Stimulated activated CD4-positive, alpha-beta T cell treated with anti-CD3 and anti-CD28 coated beads, Interleukin-2, amount 100 ng/mL, for 24 hours (primary cell): ENCODE measurements at places on chromosomes 7 and 10.

- no peak for DNase-seq
Measured at GRCh38 chr7:40475681-40475982, 340.8 kb downstream of the SUGCT start.

DNA sequence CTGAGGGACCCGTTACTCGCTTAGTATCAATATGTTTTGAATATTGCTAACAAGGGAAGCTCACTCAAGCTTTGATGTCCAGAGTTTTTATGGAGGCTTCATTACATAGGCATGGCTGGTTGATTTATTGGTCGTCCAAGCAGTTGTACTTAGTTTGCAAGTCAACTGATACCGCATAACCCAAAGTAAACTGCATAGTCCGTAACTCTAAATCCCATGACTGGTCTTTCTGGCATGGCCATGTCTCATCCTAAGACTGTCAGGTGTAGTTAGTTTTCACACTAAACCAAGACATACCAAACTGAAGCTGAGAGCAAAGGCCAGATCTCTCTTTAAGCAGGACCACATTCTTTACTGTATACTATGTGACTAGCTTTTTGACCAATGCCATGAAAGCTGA lies 397.9 kb downstream of the TFEC start:
- no peak for DNase-seq

- DNase-seq: no peak
Measured at GRCh38 chr10:13327534-13327933, 20.6 kb downstream of the SEPHS1 start.

GRCh38 chr7:2209146-2209960 lies 23.4 kb downstream of the MAD1L1 start:
- peak; percentile 56 for DNase-seq

- DNase-seq: peak; percentile 88
Measured at GRCh38 chr10:123994417-123995081, 98.8 kb downstream of the CHST15 start.

GRCh38 chr10:16583382-16583781 lies 61.7 kb upstream of the C1QL3 start:
- no peak for DNase-seq

- no peak for DNase-seq
Measured at GRCh38 chr7:133794479-133794878, 332.7 kb upstream of the LRGUK start.

- no peak for DNase-seq
Measured at GRCh38 chr7:27250557-27251070, 8.0 kb downstream of the EVX1 start.

- no peak for DNase-seq
Measured at GRCh38 chr10:86649471-86650150, 4.7 kb upstream of the OPN4 start.

DNA sequence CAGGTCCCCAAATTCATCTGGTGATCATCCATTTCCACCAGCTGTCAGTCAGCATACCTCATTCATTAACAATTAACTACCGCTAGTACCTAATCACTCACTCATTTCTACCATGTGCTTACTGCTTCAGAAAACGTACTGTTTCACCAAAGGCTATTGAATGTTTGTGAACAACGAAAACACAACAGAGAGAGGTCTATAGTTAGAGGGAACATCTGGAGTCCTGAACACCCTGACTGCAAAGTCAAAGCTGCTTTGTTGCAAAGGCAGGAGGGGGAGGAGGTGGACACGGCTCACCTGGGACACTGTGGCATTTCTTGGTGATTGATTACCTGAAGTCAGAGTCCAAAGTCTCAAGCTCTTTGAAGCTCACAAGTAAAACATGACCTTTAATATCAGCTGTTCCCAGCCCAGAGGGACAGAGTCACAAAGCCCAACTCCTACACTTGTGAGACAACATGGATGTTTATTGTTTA lies 342.3 kb upstream of the ADARB2 start:
- no peak for DNase-seq

DNA sequence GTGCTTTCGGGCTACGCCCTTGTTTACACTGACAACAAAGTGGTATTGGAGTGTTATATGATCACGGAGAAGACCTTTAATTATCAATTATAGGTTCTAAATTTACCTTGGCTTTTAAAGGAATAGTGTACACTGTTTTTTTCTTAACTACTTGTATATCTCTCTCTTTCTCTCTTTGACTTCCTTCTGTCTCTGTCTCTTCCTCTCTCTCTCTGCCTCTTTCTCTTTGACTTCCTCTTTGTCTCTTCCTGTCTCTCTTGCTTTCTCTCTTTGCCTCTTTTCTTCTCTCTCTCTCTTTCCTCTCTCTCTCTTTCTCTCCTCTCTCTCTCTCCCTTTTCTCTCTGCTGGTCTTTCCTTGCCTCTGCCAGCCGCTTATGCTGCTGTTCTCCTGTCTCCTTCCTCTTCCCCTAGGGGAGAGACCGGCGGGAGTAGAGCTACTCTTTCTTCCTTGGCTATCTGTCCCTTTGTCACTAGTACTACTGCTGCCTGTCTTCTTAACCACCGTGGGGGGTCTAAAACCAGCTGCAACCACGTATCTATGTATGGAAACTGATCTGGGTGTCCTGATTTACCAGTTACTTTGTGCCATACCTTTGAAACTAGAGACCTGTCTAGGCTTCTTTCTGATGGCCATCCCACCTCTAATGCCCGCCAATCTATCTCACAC lies 36.9 kb upstream of the GSDME start:
- DNase-seq: no peak

DNA sequence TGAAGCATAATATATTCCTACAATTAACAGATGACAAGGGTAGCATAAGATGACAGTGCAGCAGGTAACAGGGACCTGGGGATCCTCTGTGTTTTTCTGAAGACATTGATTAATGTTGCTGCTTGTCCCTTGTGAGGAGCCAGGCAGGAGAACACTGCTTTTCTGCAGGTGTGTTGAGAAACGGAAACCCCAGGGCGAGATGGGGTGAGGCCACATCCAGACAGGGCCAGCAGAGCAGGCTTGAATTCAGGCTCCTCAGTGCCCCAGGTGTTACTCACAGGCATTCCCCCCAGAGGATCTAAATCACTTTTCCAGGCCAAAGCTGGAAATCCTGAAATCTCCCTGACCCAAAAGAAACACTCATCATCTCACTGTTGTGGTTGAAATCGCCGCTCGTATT lies 105.3 kb downstream of the CCDC3 start:
- no peak for DNase-seq

DNA sequence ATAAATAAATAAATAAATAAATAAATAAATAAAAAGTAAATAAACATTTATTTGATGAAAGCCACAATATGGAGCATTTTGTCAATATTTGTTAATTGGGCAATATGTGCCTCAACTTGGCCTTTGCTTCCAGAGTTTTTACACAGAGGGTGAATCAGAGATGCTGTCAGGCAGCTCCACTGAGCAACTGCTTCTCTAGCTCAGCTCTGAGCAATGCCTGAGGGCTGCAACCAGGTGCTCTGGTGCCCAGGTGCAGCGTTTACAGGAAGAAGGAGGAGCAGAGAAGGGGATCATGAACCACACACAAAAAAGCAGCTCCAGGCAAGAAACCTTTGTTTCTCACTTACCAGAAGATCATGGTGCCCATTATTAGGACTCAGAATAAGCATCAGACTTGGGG lies 876.2 kb upstream of the AUTS2 start:
- DNase-seq: no peak

- no peak for DNase-seq
Measured at GRCh38 chr10:97748116-97748515, 11.2 kb downstream of the ZFYVE27 start.

GRCh38 chr10:71309919-71310318 lies 9.1 kb upstream of the SLC29A3 start:
- DNase-seq: no peak

GRCh38 chr10:53361281-53361680 lies 588.7 kb upstream of the MBL2 start:
- no peak for DNase-seq

DNA sequence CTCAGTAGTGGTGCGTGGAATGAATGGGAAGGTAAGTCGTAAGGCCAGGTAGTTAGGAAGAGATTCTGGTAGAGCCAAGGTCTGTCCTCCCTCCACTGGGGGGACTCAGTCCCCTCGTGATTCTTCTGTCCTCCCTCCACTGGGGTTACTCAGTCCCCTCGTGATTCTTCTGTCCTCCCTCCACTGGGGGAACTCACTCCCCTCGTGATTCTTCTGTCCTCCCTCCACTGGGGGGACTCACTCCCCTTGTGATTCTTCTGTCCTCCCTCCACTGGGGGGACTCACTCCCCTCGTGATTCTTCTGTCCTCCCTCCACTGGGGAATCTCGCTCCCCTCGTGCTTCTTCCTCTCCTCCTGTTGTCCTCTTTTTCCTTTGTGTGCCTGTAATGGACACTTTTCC lies 125.1 kb downstream of the CELF2 start:
- DNase-seq: no peak

DNA sequence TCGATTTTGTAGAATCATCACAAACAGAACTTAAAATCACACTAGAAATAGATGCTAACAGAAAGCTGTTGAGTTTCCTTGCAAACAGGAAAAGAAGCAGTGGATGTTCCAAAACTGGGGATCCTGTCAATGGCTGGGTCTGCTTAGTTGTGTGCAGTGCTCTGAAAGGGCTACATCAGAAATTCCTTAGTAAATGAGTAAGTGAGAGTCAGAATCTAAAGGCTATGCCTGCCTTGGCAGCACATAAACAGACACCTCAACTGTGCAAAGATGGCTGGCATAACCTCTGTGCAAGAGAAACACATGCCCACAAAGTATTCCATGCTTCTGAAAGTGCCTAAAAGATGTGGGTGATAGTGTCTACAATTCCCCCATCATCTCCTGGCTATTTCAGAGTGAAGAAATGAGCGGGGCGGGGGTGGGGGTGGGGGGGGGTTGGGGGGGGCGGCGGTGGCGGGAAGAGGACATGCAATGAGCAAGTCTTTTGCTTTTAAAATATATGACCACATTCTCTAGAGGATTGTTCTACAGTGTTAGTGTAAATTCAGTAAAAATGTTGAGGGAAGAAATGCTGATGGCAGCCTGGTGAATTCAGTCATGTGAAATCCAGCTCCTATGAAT lies 138.1 kb upstream of the LAMB4 start:
- no peak for DNase-seq
